ENCODE measurements at places on chromosomes 1 and 21. TPM values are rescaled to one million over a fixed set of nuclear protein-coding genes. Genes with fewer than 3 reads are reported as not detected.

Gene KRTAP19-1
- polyA plus RNA-seq = not detected

- no peak for DNase-seq
These were observed 27.0 kb upstream of the IGSF3 start for GRCh38 chr1:116694524-116694923.

DNA sequence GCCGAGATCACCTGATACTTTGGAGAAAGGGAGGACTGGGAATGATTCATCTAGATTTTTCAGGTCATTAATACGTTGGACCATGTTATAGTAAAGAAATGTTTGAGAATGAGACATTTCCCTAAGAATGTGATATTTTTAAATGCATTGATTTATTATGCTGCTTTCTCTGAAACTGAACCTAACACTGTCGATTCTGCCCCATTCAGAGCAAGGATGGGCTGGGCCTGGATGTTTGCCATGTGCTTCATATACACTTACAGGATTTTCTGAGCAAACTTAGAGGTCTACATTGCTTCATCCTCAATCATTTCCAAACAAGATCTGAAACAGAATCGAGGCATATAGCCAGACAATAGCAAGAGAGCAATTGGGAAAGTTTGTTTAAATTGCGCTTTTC is 183.3 kb downstream of the CRB1 start:
- DNase-seq = no peak

Gene CELA3B
- polyA plus RNA-seq = not detected

DNA sequence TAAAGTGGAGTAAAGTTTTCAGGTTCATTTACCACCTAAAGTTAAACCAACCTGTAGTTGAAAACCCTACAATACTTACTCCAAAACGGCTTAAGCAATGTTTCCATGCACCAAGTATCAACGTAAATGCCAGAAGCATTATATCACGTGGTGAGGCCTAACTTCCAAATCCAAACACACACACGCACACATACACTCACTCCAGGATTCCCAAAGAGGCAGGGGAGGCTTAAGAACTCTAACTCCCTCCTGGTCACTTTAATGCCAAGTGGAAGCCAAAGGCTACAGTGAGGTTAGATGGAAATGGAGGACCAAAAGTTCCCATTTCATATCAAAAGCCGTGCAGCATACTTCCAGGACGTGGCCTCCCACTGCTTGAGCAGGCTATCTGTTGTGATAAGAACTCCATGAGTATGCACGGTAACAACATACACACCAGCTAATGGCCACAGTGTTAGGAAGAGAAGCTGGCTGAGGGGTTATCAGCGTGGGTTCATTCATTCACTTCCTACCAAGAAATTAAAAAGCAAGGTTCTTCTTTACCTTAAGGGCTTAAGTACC is 224.1 kb downstream of the SLC45A1 start:
- no peak for DNase-seq

GRCh38 chr1:165844933-165845332 is 17.5 kb downstream of the UCK2 start:
- DNase-seq = no peak

- no peak for DNase-seq
These were observed 58.4 kb downstream of the SIPA1L2 start for GRCh38 chr1:232571523-232571922.

DNA sequence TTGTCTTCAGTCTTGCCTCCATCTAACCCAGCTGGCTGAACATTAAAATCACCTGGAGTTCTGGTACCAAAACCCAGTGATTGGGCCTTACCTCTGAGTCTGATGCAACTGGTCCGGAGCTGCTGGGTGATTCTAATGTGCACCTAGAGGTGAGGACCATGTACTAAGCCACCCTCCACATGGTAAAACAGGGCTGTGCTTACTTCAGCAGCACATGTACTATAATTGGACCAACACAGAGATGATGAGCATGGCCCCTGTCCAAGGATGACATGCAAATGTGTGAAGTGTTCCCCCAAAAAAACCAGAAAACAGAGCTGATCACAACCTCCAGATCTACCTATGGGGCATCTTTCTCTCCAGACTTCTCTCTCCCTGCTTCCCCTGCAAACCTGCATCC is 37.0 kb downstream of the ELK4 start:
- no peak for DNase-seq

- DNase-seq = no peak
These were observed 57.7 kb downstream of the DDR2 start for GRCh38 chr1:162689745-162690671.

DNA sequence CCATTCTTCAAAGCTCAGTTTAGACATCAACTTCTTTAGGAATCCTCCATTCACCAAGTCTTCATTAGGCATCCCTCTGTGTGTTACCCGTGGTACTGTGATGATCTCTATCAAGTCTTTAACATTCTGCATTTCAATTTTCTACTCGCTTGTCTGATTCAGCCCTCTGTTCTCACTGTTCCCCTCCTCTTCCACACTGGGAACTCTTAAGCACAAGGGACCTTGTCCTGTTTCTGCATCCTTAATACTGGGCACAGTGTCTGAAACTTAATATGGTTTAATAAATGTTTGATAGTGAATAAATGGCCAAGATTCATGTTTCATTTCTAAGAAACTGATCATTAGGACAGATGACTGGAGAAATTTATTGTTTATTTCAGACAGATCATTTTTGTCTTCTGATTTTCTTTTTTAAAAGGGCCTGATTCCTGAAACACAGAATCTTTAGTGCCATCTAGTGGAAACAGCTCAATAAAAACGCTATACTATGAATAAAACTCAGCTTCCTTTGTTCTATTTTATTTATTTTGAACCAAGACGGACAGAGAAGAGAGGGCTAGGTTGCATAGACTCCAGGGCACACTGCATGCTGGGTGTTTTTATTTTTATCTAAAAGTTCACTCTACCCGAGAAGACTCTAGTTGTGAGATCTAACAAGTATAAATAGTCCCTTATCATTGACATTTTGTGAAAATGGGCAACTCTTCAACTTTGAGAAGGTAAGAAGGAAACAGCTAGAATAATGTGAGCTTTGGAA is 7.0 kb upstream of the TRIM45 start:
- peak; percentile 82 for DNase-seq

Gene DUSP23
- polyA plus RNA-seq = 30.4 TPM

Gene PCP4
- 45.1 TPM for polyA plus RNA-seq

GRCh38 chr1:119125874-119126273 is 14.6 kb downstream of the WARS2 start:
- DNase-seq = no peak

Gene MIER1
- polyA plus RNA-seq = 4.9 TPM

Gene PCNT
- 19.1 TPM for polyA plus RNA-seq

- DNase-seq = no peak
These were observed 16.0 kb downstream of the MORN1 start for GRCh38 chr1:2375246-2375922.

- no peak for DNase-seq
These were observed 310.9 kb downstream of the SIPA1L2 start for GRCh38 chr1:232319072-232319471.

Gene SYCP1
- polyA plus RNA-seq = not detected

Gene PRKAA2
- polyA plus RNA-seq = 0.48 TPM

Gene TTLL10
- 1.7 TPM for polyA plus RNA-seq

Gene OR2L13
- 2.6 TPM for polyA plus RNA-seq

DNA sequence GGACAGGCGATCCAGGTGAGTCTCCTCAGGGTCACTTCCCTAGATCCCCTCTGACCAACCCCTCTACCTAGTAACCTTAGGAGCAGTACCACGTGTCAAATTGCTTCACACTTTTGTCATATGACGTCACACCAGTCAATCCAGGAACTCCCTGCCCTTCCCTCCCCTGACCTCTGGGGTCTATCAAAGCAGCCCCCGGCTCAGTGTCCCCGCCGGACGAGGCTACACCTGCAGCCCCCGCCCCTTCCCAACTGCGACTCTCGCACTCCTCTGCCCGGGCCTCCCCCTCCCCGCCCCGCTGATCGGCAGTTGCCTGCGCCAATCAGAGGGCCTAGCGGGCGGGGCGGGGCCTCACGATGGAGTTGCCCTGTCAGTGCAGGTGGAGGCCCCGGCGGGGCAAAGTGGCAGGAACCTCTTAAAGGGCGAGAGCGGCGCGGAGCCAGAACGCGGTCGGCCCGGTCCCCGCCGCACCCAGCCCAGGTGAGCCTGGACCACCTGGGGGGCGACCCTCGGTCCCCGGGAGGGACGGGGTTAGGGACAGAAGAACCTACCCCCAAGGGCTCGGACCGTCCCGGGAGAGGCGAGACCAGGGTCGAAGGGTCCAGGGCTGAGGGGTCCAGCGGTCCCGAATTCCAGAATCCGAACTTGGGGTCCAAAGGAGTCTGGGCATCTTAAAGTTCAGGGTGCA is 27.5 kb upstream of the EPB41 start:
- DNase-seq = peak; percentile 29

DNA sequence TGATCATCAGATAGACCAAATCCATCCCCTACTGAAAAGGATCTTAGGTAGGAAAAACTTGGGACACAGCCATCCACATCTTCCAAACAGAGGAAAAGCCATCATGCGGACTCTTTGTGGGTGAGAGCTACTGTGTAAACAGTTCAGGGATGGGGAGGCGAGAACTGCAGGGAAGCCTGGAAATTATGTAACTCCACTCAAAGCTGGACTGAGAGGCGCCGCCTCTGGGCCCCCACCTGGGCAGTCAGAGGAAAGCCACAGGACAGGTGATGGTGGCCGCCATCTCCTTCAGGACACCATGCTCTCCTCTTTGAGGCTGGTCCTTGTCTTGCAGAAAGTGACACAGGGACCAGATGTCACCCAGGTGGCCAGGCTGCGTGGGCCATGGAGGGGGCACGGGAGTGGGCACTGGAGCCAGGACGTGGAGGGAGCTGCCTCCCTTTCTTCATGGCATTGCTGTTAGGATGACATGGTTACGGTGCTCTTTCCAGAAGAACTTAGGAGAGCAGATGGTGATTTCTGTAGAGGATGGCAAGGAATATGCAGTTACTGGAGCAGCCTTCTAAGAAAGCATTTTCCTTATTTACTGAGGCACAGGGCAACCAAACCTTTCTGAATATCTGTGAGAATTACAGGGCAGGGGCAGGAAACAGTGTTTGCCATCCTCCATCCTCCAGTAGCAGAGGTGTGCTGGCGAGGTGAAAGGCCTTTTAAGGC is 32.0 kb upstream of the TDRD10 start:
- DNase-seq = no peak

Gene DAB1
- polyA plus RNA-seq = 3.4 TPM

Gene GBP6
- polyA plus RNA-seq = not detected

GRCh38 chr1:3691421-3692204 is 39.3 kb downstream of the TP73 start:
- DNase-seq = no peak

Gene CACHD1
- 6.4 TPM for polyA plus RNA-seq

Gene FMOD
- polyA plus RNA-seq = 7.9 TPM

DNA sequence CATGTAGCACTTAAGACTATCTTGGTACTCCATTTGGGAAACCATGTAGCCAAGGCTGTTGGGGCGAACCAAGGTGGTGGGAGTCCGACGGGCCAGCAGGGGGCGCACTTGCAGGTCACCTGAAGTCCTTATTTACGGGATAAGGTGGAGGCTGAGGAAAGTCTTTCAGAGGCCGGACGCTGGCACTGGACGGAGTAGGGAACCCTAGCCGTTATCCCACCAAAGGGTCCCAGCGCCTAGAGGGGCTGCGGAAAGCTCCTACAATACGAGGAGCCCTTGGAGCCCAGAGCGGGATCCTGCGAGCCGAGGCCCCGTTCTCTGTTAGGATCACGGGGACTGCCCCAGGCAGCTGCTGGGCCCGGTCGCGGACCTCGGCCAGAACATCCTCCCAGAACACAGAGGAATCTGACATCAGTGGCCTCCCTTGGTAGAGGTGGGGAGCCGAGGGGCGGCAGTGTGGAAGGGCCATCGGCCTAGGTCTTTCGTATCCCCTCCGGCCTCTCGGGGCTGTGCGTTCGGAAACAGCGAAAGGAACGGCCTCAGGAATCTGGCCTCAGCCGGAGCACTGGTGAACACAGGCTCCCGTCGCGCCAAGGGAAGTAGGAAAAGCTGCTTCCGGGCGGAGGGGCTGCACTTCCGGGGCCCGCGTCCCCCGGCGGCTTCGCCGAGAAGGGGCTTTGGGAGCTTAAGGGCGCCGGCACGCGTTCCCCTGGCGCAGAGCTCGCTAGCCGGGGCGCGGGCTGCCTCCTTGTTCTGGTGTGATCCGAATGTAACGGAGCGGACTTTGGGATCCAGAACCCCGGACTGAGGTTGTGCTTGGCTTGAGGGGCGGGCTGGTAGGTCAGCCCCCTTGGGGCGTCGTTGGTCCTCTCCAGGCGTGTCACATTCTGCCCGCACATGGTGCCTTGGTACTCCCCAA is 29.9 kb upstream of the RPTN start:
- peak; percentile 82 for DNase-seq

DNA sequence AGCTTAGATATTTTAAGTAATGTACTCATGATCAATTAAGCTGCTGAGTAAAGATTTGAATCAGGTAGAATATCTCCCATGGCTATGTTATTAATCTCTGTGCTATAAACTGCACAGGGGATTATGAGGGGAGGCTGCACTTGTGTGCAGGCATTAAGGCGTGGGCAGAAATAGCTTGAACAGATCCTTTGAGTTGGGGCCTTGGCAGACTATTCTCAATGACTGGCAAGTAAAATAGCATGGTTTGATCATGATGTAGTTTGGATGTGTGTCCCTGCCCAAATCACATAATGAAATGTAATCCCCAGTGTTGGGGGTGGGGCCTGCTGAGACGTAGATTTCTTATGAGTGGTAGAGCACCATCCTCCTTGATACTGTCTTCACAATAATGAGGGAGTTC is 220.3 kb downstream of the PLPP3 start:
- no peak for DNase-seq

GRCh38 chr1:153485863-153486262 is 25.4 kb upstream of the S100A7 start:
- DNase-seq = peak; percentile 46

- DNase-seq = no peak
These were observed 77.4 kb downstream of the APP start for GRCh38 chr21:26093122-26093521.

Gene PGLYRP4
- not detected for polyA plus RNA-seq

GRCh38 chr1:226639631-226640061 is 91.1 kb downstream of the STUM start:
- DNase-seq = no peak

- DNase-seq = no peak
These were observed 77.5 kb downstream of the DNTTIP2 start for GRCh38 chr1:93801471-93801870.

- no peak for DNase-seq
These were observed 151.3 kb downstream of the CLIC6 start for GRCh38 chr21:34820051-34820450.

DNA sequence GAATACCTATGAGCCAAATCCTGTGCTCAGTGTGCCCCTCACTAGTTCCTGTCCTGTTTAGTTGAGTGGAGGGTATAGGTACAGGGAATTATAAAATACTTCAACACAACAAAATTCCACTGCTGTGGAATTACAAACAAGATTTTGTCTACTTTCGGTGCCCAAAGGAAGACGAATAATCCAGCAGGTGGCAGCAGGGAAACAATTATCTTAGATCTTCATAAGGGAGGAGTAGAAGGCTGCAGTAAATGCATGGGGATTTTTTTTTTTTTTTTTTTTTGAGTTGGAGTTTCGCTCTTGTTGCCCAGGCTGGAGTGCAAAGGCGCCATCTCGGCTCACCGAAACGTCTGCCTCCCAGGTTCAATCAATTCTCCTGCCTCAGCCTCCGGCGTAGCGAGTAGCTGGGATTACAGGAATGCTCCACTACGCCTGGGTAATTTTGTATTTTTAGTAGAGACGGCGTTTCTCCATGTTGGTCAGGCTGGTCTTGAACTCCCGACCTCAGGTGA is 2.0 kb upstream of the PIP5K1A start:
- DNase-seq = peak; percentile 78

Gene CD52
- polyA plus RNA-seq = 3.6 TPM
